BJ (cell line): ENCODE measurements at places on chromosomes 2 and 18. TPM values are rescaled to one million over a fixed set of nuclear protein-coding genes. Genes with fewer than 3 reads are reported as not detected.
A peak's percentile ranks its signal among the peaks of the same experiment; 100 is the strongest.

- DNase-seq = no peak
These were observed 4.1 kb downstream of the MYO1B start for GRCh38 chr2:191249156-191249813.

DNA sequence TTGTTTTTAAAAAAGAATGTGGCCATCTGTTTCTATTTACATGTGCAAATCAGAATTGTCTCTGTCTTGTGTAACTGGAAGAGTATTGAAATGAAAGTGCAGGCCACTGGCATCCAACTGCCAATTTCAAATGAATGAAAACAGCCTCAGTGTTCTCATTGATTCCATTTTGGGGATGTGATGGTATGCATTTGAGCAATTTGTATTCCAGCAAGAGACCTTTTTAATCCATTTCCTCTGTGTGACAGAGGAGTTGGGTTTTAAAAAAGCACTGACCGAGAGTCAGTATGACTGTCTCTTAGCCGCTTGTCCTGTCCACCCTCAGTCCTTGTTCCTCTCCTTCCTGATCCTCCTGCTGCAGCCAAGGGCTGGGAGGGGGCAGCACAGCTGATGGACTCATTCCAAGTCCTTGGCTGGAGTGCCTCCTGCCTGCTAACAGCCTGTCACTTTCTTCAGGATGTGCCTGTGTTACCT lies 50.0 kb downstream of the ASAP2 start:
- DNase-seq = no peak

DNA sequence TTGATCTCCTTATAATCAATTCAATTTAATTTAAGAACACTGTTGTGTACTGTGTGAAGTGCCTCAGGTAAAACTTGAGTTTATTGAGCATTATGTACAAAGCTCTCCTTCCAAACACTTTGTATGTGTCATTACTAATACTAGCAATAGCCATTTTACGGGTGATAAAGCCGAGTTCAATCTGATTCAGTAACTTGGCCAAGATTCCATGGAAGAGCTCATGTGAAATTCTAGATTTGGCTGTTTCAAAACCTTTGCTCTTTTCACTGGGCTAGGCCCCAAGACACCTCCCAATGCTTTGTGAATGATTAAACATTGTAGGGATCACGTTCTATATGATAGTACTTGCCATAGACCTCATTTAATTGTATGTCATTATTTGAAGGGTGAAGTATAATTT lies 8.9 kb upstream of the NFE2L2 start:
- no peak for DNase-seq

DNA sequence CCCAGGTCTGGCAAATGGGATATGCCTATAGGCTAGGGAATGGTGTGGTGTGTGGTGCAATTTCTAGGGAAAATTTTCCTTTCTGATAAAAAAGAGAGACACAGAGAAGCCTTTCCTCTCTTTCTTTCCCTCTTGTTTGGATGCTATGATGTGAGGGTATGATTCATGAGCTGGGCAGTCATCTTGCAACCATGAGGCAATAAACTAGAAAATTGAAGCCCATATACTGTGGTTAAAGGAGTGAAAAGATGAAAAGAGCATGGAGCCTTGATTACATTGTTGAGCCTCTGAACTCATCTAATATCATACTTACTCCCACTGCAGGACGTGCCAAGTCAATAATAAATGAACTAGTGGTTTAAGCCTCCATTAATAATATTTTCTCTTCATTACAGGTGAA lies 215.6 kb downstream of the HAUS1 start:
- DNase-seq = no peak

DNA sequence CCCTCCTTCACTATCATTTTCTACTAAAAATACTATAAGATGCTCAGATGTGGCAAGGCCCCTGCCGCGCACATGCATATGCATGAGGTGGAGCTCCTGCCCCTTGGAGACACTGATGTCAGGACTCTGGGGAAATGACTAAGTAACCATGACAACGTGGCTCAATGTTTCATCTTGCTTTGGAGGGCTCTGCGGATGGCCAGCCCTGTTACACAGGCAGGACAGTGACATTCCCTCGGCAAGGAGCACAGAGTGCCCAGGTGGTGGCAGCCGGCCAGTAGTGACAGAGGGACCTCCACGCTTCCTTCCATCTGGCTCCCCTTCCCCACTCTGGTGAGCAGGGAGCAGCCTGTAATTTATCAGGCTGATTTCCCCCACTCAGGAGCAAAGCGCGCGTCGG lies 364.1 kb downstream of the SS18 start:
- no peak for DNase-seq

GRCh38 chr18:813172-814071 lies 1.4 kb upstream of the YES1 start:
- DNase-seq = no peak

DNA sequence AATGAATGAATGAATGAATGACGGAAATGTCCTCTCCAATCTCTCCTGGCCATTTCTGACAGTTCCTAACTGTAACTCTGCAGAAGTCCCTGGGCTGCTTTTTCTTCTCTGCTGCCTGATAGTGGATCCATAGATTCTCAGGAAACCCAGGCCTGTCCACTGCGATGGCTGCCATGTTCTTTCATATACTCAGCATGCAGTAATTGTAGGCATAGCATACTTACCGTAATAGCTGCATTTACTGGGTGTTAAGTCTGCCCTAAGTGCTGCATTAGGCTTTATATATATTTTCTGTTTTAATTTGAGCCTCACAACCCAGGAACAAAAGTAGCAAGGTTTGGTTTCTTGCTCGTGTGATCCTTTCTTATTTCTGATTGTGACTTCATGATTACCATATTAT lies 122.9 kb downstream of the DCC start:
- no peak for DNase-seq

DNA sequence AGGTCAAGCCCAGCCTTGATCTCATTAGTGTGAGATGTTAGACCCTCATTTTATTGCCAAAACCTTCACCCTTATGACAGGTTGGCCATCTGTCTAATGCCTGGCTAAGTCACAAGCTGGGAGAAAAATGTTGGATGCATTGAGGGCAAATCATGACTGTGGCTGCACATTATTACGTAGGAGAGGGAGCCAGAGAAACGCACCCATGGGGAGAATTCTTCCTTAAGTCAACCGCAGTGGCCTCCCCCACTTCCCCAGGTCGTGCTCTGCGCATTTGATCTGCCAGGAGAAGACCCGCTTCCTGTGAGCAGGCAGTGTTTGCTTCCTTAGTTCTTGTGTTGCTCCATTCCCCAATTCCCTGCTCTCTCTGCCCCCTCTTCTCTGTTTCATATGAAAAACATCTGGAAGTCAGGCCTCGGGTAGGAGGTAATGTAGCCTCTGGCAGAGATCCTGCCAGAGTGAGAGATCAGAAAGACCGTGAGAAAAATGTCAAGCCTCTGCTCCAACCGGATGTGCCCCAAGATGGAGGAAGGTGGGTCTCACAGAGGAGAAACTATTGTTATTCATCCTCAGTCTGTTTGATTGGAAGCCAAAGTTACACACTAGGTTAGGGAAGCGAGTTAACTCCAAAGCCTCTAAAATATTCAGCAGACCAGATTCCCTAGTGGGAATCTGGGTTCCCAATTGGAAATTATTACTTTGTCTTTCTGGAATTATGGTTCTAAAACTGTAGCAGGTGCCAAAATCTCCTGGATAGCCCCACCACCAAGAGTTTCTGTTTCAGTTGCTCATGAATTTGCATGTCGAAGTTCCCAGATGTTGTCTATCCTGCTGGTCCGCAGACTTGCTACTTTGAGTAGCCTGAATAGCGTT lies 144.3 kb upstream of the PELI1 start:
- peak; percentile 95 for DNase-seq

DNA sequence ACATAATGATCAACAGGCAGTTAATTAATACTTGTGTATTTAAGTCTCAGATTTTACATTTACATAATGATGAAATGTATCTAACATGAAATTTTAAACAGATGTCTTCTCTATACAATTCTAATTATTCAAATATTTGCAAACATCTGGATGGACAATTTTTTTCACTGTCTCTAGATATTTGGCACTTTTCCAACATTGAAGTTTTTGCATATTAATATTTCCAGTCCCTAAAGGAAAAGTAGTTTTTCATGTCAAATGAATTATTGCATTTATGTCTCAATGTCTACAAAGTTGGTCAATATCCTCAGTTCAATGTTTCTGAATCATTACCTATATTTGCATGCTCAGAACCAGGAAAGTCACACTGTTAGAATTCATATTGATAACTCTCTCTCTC lies 560.9 kb upstream of the PKDCC start:
- no peak for DNase-seq

GRCh38 chr2:212145121-212145520 lies 393.5 kb downstream of the ERBB4 start:
- DNase-seq = peak; percentile 5

DNA sequence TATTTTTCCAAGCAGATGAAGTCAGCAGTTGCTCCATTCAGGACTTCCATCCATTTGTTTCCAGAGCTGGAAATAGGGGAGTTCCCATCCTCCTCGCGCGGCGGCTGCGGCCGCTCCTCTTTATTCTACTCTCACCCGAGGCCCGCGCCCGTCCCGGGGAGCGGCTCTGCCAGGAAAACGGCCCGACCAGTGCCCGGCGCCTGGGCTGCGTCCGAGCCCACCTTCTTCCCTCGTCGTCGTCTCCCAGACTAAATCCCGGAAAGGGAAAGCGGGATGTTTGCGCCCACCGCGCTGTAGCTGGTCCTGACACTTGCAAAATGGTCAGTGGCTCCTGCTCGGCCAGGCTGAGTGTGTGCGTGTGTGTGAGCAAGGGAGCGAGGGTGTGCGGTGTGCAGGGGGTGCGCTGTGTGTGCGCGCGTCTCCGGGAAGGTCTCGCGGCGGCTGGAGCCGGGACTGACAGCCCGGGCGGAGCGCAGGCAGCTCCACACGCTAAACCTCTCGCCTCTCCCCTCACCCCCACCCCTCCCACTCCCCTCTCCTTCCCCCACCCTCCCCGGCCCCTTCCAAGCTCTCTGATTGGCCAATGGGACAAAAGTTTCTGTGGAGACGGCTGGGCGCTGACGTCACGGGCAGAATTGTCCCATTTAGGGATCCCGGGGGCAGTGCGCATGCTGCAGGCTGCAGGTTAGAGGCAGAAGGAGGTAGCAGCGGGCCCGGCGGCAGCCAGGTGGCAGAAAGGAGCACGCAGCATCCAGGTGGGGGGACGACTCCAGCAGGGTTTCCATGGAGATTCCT lies at the start of gene NOL4:
Gene NOL4 (minus strand): TSS at position 491 of the 795 bp plus-strand sequence. CDS start 1,660 bp downstream, outside the sequence.
- DNase-seq = no peak

DNA sequence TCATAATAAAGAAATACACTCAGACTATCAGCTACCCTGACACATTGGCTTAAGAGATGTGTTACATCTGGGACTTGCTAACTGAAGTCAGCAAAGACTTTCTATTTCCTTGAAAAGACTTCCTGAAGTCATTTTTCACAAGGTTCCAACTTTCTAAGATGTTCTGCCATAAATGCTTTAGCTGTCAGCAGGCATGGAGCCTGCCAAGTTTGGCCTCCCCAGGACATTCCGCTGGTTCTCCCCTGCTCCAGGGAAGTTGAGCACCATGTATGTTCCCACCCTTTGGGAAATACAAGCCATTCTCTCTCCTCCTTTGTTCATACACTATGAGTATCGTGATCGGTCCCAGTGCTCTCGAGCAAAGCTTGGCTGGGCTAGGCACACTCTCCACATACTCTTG lies 202.7 kb upstream of the CCDC68 start:
- DNase-seq = no peak

GRCh38 chr2:127640082-127641072 lies 5.6 kb upstream of the GPR17 start:
- no peak for DNase-seq

GRCh38 chr2:113879457-113879856 lies 10.4 kb upstream of the ACTR3 start:
- no peak for DNase-seq

DNA sequence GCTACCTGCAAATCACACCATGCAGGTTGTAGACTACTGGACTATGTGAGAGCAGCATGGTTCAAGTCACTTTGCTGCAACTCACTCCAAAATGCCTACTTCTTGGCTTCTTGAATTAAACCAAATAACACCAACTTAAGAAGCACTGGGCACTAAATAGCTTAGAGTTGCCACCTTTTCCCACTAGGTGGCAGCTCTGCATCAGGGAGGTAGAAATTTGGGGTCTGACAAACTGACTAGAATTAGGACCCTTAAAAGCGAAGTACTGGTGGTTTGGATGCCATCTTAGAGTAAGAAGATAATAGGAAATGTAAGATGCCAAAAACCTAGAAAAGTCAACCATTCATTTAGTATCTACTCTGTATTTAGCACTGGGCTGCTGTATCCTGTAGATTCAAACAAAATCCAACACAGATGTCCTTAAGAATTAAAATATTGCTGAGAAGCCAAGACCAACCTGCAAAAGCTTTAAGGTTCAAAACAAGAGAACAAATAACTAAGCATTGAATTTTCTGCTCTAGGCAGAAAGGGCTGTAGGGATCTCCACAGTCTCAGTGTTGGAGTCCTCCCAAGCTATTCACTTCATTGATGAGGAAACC lies 65.5 kb downstream of the CCBE1 start:
- no peak for DNase-seq

DNA sequence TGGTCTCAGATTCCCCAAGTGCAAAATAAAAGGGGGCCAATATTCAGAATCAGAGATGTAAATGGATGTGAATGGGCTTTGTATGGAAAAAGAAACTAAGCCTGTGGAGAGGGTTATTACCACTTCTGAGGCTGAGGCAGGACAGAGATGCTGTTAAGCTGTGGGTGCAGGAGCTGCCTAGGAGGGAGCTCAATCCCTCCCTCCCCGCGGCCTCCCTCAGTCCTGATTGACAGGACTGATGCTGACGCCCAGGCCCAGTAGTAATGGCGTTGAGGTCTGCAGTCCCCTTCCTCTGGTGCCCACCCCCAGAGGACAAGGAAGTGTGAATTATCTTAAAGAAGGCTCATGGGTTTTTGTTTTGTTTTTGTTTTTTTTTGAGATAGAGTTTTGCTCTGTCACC lies 40.4 kb downstream of the PSD4 start:
- no peak for DNase-seq

DNA sequence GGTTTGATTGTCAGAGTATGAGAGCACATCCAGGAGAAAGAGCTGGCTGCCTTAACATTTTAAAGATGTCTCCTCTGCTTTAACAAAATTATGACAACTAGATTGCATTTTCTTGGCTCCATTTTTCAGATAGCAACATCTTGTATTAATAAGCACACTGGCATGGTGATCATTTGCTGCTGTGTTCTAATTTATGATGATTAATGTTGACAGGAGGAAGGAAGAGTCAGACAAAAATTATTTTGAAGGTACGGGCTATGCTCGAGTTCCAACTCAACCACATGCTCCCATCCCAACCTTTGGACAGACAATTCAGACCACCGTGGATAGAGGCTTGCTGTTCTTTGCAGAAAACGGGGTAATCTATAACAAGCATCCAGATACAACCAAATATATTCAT lies 98.2 kb upstream of the TTC39C start:
- no peak for DNase-seq

Gene LOXHD1
- not detected in 2 replicates for polyA plus RNA-seq

Gene CFAP65
- polyA plus RNA-seq = not detected in 2 replicates

Gene ZC3H8
- polyA plus RNA-seq = 0.99 and 3.6 TPM in 2 replicates

Gene GPR45
- not detected in 2 replicates for polyA plus RNA-seq

Gene KLHL30
- 0.29 and 0.58 TPM in 2 replicates for polyA plus RNA-seq

Gene CELF4
- not detected in 2 replicates for polyA plus RNA-seq

Gene CMPK2
- 0.21 and 0.66 TPM in 2 replicates for polyA plus RNA-seq

Gene COL4A4
- 0.33 and 0.36 TPM in 2 replicates for polyA plus RNA-seq

Gene CYP26B1
- 0.16 and 0.27 TPM in 2 replicates for polyA plus RNA-seq

Gene CHCHD5
- 8.1 and 14.9 TPM in 2 replicates for polyA plus RNA-seq

Gene EVA1A
- 30.2 and 41.0 TPM in 2 replicates for polyA plus RNA-seq

Gene CRACDL
- polyA plus RNA-seq = not detected in 2 replicates

Gene TXNDC9
- polyA plus RNA-seq = 29.2 and 39.0 TPM in 2 replicates
